ENCODE measurements at places on chromosomes 6 and 20. TPM values are rescaled to one million over a fixed set of nuclear protein-coding genes. Genes with fewer than 3 reads are reported as not detected.

The COL11A2 gene
- 0.59 TPM for total RNA-seq

The IL20RA gene
- not detected for total RNA-seq

The PACRG gene
- not detected for total RNA-seq

The HMGCLL1 gene
- not detected for total RNA-seq

The SMOC2 gene
- not detected for total RNA-seq

The AGER gene
- 30.6 TPM for total RNA-seq

The ELOVL2 gene
- total RNA-seq, result not detected

The LY86 gene
- total RNA-seq, result 4.6 TPM

The BPIFB4 gene
- not detected for total RNA-seq

The ME1 gene
- total RNA-seq, result not detected

The PROKR2 gene
- total RNA-seq, result not detected

The SIRPD gene
- total RNA-seq, result 0.20 TPM

The PRR3 gene
- total RNA-seq, result 24.6 TPM

The GSTA3 gene
- not detected for total RNA-seq

The PREX1 gene
- total RNA-seq, result 51.1 TPM

The BANF2 gene
- total RNA-seq, result not detected

The DLK2 gene
- 0.45 TPM for total RNA-seq

The SLC4A11 gene
- total RNA-seq, result 1.1 TPM

The STMND1 gene
- not detected for total RNA-seq

The GUCA1A gene
- total RNA-seq, result not detected

The LAMA2 gene
- total RNA-seq, result 1.4 TPM

The DOK5 gene
- total RNA-seq, result 0.27 TPM

The ARMH2 gene
- total RNA-seq, result 1.4 TPM

The TFAP2C gene
- not detected for total RNA-seq

The TSBP1 gene
- total RNA-seq, result not detected

The BPIFB2 gene
- not detected for total RNA-seq

The SYNCRIP gene
- 141 TPM for total RNA-seq

The FAM8A1 gene
- total RNA-seq, result 7.5 TPM

The TMEM74B gene
- 0.09 TPM for total RNA-seq

The PLG gene
- total RNA-seq, result 0.39 TPM

The HLA-DRB1 gene
- 74.8 TPM for total RNA-seq

The GLP1R gene
- total RNA-seq, result not detected

The DBNDD2 gene
- 10.9 TPM for total RNA-seq

The SGK2 gene
- 0.11 TPM for total RNA-seq

The FERMT1 gene
- 0.75 TPM for total RNA-seq

The PTCRA gene
- not detected for total RNA-seq

The PRR18 gene
- not detected for total RNA-seq

The RNF217 gene
- total RNA-seq, result 0.80 TPM

The EYA4 gene
- total RNA-seq, result not detected

The CASP8AP2 gene
- 38.8 TPM for total RNA-seq

The SULF2 gene
- 1.1 TPM for total RNA-seq

The CLDN20 gene
- total RNA-seq, result not detected

The OPN5 gene
- not detected for total RNA-seq

The WFDC10B gene
- not detected for total RNA-seq
